ENCODE measurements at places on chromosomes 13 and 19.

- DNase-seq, result peak; percentile 37
Measured at GRCh38 chr13:42047561-42048341, 697 bp upstream of the DGKH start.

- no peak for DNase-seq
Measured at GRCh38 chr13:96403651-96404050, 313.7 kb downstream of the HS6ST3 start.

- DNase-seq, result peak; percentile 22
Measured at GRCh38 chr19:5621945-5622464, 571 bp downstream of the SAFB2 start.

DNA sequence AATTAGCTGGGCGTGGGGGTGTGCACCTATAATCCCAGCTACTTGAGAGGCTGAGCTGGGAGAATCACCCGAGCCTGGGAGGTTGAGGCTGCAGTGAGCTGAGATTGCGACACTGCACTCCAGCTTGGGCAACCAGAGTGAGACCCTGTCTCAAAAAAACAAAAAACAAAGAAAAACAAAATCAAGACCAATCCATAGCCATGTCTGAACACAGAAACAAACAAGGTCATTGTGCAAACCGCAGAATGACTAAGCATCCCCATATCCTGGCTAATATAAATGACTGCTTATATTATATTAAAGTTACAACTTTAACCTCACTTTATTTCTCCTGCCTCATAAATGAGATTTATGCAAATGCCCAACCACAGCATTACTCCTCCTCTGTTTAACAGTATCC, 2.3 kb upstream of the LYPD3 start:
- peak; percentile 18 for DNase-seq

- DNase-seq, result peak; percentile 90
Measured at GRCh38 chr19:4867534-4868285, at the start of gene PLIN3. PLIN3 (minus strand) TSS chr19:4867667; CDS start chr19:4861394, 6,273 bp downstream.

DNA sequence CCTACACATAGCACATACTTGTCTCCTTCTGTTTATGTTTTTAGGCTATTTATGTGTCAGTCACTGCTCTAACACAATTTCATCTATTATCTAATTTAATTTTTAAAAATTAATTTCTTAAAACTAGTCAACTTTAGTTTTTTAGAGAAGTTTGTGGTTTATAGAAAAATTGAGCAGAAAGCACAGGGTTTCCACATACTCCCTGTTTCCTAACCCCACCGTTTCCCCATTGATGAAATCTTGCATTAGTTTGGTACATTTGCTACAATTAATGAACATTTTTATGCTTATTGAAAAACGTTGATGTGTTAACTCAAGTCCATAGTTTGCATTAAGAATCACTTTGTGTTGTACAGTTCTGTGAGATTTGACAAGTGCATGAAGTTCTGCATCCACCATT, 53.5 kb downstream of the TNFSF13B start:
- DNase-seq, result no peak

DNA sequence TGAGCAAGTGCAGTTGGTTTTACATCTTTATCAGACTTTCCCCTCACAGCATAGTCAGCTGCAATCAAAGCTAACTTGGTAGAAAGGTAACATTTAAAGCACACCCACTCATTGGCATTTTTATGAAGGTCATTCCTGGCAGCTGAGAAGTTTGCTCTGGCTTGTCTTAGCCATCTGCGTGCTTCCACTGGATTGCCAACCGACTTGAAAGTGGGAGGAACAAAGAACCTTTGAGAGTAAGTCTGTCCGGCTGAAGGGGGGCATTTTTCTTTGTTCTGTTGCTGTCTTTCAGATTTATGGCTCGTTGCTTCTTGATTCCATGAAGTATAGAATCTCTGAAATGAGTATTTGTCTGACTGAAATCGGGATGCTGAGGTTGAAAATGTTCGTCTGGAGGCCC, 103.1 kb downstream of the SACS start:
- DNase-seq, result no peak

DNA sequence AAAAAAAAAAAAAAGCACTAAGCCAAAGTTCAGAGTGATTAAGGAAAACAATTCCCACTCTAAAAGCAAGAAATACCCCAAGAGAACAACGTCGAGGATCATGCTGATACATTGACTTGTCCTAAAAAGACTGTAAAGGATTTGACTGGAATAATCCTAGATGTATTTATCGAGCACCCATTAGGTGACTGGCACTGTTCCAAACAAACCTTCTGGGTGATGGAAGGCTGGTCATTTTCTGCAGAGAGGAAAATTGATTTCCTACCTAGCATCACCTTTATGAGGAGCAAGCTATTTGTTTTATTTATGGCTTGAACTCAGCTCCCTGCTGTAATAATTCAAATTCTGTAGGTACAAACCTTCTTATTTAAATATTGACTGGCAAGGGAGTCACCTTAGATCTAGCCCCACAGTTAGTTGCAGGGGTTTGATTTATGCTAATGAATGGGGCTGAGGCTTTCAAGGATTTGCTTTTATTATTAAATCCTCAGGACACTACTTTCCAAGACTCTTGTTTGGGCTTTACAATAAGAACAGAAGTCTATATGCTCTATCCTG, 471.0 kb downstream of the OLFM4 start:
- no peak for DNase-seq

GRCh38 chr13:32659736-32660135, 73.5 kb downstream of the PDS5B start:
- DNase-seq, result no peak

DNA sequence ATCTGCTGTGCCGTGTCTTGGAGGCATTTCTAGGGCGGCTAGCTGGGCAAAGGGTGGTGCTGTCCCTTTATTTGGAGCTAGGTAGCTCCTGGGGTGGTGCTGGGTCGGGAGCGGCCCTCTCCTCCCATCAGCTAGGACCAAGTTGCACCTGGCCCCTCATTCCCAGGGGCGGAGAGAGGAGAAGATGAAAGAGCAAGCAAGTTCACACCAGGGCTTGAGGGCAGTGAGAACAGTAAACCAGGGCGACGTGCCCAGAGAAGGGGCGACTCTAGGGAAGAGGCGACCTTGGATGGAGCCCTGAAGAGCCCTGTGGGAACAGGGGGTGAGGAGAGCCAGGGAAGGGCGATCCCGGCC, 17.0 kb upstream of the KCNN1 start:
- DNase-seq, result no peak

DNA sequence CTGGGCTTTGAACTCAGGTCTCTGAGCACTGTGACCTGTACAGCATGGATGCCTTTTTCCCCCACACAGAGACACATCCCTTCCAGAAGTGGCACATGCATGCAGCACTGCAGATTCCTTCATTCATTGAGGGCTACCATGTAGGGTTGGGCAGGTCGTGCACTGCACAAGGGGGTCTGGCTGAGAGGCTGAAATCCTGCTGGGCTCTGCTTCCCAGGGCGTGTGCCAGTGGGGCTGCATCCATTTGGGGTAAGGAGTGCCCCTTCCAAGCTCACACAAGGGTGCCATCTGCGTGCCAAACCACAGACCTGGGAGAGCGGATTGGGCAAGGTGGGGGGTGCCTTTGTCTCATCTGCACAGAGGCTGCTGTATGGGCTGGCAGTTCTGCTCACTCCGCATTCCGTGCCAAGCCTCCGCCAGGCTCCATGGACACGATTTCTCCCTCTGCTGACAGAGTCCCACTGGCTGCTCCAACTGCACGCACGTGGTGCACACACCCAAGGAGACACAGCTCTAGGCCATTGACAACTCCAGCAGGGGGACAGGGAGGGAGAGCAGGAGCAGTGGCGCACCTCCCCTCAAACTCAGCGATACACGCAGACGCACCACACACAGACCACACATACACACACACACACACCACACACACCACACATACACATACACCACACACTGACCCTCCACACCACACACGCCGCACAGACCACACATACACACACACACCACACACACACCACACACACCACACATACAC, 4.5 kb upstream of the SHISA7 start:
- DNase-seq, result no peak

GRCh38 chr19:18671303-18672043, 12.0 kb upstream of the CRTC1 start:
- DNase-seq, result no peak

DNA sequence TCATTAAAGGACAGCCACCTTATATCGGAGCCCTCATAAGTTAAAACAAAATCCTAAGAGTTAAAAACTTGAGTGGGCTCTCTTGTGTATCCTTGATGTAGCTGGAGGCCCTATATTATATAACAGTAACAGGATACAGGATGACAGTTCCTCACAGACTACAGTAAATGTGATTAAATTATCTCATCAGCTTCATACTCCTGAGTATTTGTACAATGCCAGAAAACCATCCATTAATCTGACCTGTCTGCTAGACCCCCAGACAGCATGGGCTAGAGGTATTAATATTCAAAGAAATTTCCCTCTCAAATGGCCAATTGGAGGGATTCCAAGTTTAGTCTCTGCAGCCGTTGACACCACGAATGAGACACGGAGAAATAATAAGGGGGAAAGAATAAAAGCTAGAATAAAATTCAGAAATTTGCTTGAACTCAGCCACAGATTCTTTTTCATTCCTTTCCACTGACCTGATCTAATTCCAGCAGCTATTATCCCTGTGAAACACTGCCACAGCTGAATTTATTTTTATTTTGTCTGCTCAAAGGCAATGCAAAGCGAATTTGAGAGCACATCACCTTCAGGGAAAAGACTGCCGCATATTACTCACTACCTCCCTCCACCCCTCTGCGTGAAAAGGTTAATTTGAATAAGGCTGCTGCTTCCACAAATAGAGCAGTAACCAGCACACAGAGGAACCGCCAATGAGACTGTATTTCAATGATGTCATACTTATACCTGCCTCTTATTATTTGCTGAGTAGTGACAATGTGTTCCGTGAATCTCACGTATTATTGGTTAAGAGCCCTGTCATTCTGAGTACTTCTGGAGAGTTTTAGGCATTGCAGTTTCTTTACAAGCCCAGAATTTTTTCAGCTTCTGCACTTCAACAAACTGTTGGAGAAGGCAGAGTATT, 155.9 kb upstream of the KLF12 start:
- DNase-seq, result peak; percentile 74

DNA sequence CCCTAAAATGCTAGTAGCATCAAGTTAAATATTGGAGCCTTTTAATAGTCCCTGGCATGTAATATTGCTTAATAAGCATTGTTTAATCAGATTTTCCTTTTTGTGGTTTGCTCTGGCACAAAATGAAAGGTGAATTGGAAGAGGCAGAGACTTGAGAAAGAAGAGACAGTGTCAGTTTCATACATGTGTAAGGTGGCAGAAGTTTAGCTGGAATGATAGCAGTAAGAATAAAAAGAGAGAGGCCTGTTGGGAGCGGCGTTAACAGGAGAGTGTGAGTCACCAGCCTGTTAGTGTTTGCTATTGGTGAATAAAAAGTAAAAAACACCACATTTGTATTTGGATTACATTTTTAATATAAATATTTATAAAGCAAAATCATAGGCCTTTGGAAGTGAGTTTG, 145.3 kb downstream of the PDS5B start:
- DNase-seq, result peak; percentile 20

- DNase-seq, result no peak
Measured at GRCh38 chr19:53624771-53625545, 6.8 kb upstream of the DPRX start.
